CD4-positive, alpha-beta T cell treated with Interleukin-4 for 1 hour (primary cell): ENCODE measurements at places on chromosomes 5 and 9.
A peak's percentile ranks its signal among the peaks of the same experiment; 100 is the strongest.

DNA sequence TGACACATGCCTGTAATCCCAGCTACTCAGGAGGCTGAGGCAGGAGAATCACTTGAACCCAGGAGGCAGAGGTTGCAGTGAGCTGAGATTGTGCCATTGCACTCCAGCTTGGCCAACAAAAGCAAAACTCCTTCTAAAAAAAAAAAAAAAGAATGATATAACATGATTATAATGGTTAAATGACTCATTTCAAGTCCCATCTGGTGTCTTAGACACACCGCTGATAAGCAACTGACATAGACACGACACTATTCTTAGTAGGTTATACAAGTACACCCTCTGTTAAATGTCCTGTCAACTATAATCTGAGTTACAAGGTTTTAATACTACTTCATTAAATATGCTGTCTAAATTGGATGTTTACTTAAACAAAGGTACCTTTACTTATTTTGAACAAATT is 405.3 kb upstream of the CLINT1 start:
- no peak for DNase-seq

- DNase-seq = no peak
Observed at GRCh38 chr5:41539454-41539853, 29.1 kb upstream of the PLCXD3 start.

- peak; percentile 52 for DNase-seq
Observed at GRCh38 chr9:88534456-88535225, at the start of gene NXNL2. Gene NXNL2 (plus strand): TSS chr9:88535178. CDS start chr9:88535435, 257 bp downstream.

DNA sequence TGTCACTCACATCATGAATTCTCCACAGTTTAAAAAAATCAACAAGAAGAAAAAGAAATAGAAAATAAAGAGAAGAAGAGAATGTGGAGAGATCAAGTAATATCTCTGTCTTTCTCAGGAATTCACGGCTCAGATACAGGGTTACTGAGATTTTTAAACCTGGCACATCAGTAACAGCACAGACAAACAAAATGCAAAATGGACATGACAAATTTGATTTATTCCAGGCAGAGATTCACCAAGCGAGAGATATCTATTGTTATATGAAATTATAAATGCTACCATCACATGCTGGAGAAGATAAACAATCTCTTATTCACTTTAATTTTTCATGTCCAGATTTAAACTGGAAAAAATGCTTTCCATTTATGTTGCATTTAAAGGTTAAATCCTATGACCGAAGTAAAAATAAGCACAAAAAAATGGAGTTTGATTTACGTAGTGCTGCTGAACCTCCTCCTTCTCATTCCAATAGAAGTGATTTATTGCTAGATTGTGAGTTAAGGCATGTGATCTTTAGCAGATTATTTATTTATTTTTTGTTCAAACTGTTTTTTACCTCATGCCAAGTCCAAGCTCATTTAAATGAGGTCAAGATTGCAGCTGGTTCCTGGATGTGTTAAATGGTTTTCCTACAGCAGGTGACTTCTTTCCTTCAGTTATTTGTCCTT is 926.4 kb downstream of the MAT2B start:
- no peak for DNase-seq

DNA sequence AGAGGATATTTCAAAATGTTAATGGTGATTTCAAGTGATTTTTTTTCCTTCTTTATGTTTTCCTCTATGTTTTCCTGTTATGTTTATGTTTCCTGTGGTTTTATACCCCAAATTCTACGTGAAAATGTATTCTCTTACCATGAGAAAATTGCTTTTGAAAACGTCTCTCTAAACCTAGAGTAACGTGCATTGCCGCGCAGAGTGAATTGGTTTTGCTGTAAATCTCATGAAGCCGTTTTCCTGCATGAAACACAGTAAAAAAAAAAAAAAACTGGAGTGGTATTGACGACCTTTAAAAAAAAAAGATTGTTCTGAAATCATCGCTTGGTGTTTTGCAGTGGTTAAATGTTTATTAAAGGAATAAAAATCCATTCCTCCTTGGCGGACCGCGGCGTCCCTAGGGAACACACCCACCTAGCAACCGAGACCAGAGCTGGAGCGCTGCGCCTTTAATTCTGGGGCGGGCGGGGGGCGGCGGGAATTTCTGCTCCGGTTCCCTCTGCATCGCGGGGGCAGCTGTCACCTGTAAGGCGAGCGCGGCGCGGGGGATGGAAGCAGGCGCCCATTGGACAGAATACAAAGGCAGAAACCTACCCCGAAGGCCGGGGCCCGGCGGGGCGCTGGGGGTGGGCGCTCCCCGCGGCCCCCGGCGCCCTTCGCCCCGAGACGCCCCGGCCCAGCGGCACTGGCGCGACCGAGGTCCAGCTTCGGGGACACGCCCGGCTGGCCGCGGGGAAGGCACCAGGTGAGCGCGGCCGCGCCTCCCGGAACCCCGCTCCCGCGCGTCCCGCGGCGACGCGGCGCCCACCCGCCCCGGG is at the start of gene SOWAHA:
TSS of gene SOWAHA (plus strand) at position 522 of the 818 bp plus-strand sequence. CDS start 320 bp downstream, outside the sequence.
- no peak for DNase-seq

DNA sequence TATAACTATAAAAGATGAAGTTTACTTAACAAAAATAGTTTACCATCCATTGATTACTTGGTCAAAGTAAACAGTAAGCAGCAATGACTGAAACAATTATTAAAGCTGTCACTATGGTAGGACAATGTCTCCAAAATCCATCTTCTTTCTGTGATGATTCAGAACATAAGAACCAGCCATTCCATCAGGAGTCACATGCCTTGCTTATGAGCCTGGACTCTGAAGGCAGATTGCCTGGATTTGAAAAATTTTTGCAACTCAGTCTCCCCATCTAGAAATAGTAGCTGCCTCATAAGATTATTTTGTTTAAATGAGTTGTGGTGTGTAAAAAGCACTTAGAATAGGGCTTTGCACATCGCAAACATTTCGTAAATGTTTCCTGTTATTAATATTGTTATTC is 136.2 kb downstream of the LIFR start:
- DNase-seq = no peak

- no peak for DNase-seq
Observed at GRCh38 chr5:135150767-135151166, 116.7 kb upstream of the PITX1 start.

GRCh38 chr5:21397693-21398092 is 1409.7 kb upstream of the CDH18 start:
- DNase-seq = no peak

- no peak for DNase-seq
Observed at GRCh38 chr9:120642129-120642770, 62.3 kb upstream of the CDK5RAP2 start.

GRCh38 chr9:23849379-23850035 is 23.5 kb upstream of the ELAVL2 start:
- no peak for DNase-seq

DNA sequence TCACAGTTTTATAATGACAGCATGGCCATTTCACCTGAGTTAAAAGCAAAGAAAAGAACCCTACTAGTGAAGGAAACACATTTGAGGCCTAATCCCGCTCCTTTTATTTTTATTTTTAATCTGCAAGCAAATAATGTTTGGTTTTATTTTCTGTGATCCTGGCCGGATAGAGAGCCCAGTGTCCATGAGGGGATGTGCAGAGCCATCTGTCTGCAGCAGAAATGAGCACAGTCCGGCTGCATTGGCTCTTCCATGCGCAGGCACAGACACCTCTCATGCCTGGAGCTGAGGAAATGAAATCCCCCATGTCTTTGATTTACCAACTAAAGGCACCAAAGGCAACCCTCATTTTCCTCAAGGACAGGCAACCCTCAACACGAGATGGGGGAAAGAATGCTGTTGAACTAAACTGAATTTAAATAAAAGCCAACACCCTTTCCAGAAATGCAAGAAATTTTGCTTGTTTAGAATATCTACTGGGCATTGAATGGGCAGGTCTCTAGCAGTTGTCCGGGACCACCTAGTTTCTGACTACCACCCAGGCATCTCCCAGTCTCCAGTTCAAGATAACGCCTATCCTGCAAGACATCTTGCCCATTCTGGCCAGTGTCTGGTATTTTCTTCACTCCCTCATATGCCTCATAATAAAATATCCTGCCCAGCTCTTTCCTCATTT is 47.9 kb upstream of the SEMA6A start:
- DNase-seq = no peak

- no peak for DNase-seq
Observed at GRCh38 chr5:136466041-136466415, 100.7 kb upstream of the TRPC7 start.

GRCh38 chr5:168843277-168844015 is 264.3 kb upstream of the PANK3 start:
- no peak for DNase-seq

- DNase-seq = no peak
Observed at GRCh38 chr5:37840053-37841034, 503 bp upstream of the GDNF start.

DNA sequence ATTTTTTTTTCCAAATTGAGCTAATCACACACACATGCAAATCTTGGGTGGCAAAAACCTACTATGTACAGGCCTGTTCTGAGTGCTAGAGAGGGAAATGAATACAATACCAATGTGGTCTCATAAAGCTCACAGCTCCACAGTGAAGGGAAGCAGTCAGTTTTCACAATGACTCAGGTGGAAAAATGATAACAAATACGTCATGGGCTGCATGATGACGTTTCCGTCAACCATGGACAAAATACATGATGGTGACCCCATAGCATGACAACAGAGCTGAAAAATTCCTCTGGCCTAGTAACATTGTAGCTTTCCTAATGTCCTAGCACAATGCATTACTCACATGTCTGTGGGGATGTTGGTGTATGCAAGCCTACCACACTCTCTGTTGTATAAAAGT is 252.5 kb downstream of the TRIM32 start:
- DNase-seq = no peak

DNA sequence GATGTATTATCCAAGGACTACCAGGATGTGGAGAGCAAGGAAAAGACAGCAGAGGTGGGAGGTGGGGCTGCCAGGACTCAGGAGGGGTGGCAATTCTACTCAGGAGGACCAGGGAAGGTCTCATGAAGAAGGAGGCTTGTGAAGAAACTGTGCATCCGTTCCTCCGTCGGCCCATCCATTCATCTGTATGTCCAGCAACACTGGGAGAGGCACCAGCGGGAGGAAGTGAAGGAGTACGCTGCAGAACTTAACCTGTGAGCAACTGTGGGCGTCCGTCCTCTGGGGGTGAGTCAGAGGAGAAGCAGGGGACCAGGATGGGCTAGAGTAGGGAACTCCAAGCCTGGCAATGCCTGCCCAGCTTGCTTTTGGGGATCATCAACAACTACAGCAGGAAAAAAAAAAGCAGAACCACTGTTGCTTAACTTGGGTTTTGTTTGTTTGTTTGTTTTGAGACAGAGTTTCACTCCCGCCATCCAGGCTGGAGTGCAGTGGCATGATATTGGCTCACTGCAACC is 47.3 kb upstream of the NEURL1B start:
- DNase-seq = no peak
